Left cardiac atrium (tissue), 4 donors: ENCODE measurements at places on chromosomes 3 and 15.
A peak's percentile ranks its signal among the peaks of the same experiment; 100 is the strongest.

GRCh38 chr3:65004306-65004705 lies 316.5 kb upstream of the ADAMTS9 start:
- DNase-seq = no peak

GRCh38 chr3:12833222-12834161 lies 7.9 kb downstream of the RPL32 start:
- DNase-seq = no peak

DNA sequence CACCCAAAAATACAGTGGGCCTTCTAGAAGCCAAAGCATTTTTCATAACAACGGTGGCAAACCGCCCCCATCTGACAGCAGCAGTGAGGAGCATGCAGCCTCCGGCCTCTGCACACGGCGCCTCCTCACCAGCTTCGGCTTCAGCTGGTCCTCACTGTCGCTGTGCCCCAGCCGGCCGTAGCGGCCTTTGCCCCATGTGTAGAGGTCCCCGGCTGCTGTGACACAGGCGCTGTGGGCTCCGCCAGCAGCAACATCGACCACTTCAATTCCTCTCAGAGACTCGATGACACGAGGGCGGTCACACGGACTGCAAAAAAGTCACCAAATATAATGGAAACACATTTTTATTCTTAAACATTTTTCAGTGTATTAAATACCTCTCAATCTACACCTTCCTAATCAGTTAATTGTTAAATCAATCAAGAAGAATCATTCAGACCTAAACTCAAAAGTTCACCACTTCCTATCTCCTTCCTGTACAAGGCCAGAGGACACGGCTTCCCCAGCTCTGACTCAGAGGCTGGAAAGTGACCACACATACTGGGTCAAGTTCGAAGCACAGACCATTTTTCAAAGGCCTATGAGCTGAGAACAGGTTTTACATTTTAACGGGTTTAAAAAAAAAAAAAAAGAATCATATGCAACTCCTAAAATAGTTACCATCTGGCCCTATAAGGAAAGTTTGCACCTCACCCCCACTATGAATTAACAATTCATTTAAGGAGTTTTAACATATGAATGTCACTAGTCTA lies 33.6 kb upstream of the OCA2 start:
- no peak for DNase-seq

- DNase-seq = no peak
Measured at GRCh38 chr3:183317886-183318865, 65.1 kb downstream of the B3GNT5 start.

- DNase-seq = peak; percentile 79
Measured at GRCh38 chr3:141686466-141687291, 51.4 kb upstream of the RNF7 start.

DNA sequence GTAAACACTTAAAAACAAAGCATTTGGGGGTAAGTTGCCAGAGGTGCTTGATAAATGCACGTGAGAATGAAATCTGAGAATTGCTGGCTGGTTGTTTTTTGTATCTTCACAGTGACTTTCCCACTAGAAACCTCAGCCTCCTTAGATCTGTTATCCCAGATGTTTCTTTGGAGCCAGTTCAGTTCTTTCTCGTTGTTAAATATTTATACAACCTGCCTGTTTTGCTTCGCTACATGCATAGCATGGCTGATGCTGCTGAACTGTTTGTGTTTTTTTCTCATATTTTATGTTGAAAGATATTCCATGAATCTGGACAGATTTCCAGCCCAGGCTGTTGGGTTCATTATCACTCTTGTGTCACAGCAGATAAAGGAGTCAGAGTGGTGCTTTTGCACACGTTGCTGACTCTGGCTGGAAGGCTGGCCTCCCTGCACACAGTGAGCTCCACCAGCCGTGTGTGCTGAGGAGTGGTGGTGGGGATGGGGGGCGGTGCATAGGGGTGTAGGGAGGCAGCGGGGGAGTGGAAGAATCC lies 80.2 kb downstream of the ARNT2 start:
- no peak for DNase-seq

DNA sequence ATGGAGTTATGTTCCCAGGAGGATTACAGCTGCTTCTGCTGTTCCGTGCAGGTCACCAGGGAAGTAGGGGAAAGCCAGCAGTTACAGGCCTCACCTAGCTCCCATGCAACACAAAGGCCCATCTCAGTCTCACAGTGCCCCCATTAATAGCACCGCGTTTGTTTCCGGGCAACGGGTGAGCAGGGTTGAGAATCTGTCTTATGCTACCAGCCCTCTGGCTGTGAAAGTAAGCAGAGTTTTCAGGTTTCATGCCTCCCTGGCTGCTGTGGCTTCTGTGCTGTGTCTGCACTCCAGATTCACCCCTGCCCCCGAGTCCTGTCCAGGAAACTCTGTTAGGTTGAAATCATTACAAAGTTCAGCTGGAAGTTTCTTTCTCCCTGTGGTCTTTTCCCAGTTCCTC lies 254.4 kb upstream of the GPR149 start:
- DNase-seq = no peak

DNA sequence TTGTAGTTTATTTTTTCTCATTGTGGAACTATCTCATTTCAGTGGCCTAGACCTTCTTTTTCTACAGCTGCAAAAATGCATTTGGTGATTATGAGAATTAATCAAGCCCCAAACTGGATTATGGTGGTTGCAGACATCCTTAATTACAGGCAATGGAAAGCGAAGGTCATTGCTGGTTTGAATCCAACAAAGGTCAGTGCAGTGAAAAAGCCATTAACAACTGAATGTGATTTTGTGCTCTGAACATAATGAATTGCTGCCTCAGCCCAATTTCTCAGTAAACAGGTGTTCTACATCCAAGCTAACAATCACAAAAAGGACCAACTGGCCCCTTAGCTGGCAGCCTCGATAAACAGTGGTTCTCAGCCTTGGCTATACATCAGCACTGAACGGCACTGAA lies 260.1 kb upstream of the DPPA4 start:
- no peak for DNase-seq

DNA sequence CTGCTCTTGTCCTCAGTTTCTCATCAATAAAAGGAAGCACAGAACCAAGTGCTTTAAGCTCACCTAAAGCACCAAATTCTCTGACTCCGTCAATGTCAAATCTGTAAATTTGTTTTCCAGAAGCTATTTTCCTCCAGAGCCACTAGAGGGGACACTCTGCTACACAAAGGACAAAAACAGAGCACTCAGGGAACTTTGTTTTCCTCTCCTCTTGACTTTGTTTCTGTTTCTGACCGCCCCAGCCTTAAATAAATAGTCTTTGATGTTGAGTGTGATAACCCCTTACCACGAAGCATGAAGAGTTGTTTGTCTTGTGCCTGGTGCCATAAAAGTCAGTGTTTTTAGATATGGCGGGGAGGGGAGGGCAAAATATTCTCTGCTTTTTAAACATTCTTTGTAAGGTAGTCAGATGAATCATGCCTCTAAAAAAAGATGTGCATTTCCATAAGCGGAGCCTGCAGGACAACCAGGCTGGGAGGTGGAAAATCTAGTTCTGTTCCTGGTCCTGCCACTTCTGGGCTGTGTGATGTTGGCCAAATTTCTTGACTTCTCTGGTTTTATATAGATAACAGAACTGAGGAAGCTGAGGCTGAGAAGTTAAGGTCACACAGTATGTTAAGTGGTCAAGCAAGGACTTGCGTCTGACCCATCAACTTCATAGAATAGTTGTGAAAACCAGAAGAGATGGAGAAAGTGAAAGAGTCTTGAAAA lies 7.3 kb upstream of the ZBTB38 start:
- DNase-seq = no peak

DNA sequence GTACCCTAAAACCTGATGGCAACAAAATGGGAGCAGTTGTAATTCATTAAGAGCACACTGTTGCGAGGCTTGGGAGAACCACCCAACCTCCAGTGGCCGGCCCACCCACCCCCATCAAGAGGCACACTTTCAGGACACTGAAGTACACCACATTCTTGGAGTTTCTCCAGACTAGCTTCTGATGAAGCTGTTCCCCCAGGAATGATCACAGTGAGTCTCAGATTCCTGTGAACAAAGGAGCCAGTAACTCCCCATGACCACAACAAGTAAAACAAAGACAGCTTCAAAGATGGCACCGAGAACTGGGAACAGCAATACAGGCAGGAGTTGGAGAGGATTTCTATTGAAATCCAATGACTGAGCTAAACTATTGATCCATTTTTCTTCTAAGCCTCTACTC lies 126.0 kb downstream of the ST8SIA2 start:
- DNase-seq = no peak

GRCh38 chr15:99057697-99058420 lies 47.0 kb upstream of the SYNM start:
- peak; percentile 42 for DNase-seq

- no peak for DNase-seq
Measured at GRCh38 chr3:44966795-44967278, 9.1 kb downstream of the ZDHHC3 start.

DNA sequence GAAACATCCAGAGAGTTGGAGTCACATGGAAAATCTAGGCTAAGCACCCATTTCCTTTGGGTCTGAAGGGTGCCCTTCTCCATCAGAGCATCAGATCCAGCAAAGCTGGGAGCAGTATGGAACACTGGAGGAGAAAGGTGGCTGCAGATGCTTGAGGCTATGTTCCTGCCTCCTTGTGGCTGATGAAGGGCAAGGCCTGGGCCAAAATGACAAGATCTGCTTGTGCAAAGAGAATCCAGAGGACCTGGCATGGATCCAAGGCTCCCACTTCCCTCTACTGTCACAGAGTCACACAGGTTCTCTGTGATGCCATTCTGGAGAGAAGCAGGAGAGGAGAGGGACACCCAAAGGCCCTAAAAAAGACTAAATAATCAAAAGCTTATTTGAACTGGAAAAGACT lies 9.2 kb upstream of the ATP8B4 start:
- DNase-seq = peak; percentile 74

GRCh38 chr3:4730719-4731118 lies 237.6 kb downstream of the ITPR1 start:
- DNase-seq = peak; percentile 48

GRCh38 chr3:170485294-170485693 lies 66.6 kb downstream of the CLDN11 start:
- DNase-seq = no peak

DNA sequence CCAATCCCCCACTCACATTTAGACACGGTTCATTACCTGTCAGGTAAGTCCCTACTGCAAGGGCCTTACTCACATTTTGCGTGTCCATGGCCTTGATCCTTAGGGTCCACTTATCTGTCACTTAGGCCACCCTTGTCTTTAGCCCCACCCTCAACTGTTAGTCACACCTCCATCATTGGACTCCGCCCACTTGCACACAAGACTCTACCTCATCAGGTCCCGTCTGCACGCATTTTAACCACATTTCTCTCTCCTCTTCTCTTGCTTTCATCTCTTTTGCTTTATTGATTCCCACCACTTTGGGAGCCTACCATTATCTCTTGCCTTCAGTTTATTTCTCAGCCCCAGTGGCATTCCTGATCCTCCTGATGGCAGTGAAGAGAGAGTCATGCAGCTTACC lies at the start of gene IQCF6:
Gene IQCF6 (minus strand): TSS at position 101 of the 400 bp plus-strand sequence. CDS start 13 bp downstream, at position 88.
- DNase-seq = no peak

DNA sequence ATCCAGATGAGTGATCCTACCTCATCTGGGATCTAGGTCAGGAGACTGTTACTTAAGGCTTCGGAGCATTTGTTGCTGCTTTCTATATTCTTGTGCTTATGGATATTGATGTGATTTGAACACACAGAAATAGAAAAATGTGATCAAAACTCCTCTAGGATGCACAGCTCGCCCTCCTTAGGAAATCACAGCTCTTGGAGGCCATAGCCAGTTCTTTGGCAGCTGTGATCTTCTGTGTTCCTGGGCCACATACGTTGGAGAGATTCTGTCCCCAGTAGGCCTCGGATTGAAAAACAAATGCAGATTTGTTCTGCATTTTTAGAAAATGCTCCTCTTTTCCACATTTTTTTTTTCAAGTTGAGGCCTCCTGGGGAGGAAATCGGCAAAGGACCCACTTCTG lies 437.4 kb upstream of the THBS1 start:
- no peak for DNase-seq

DNA sequence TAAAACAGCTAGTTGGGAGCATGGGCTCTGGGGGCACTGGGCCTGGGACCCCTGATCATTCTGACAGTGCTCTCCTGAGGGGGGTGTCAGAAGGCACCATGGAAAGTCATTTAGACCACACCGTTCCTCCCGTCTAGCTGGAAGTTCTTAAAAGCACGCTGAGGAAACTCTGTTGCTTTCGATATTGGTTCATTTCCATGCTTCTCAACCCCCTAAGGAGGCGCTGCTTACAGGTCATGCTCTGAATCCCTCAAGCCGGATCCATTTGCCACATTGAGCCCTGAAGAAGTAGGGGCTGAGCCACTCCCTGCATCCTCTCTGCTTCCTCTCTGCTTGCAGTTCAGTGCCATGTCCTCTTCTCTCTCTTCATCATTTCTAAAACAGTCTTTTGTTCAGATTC lies 187.2 kb downstream of the CACNA2D3 start:
- no peak for DNase-seq

- DNase-seq = peak; percentile 33
Measured at GRCh38 chr15:78840661-78841375, 29.6 kb upstream of the ADAMTS7 start.

DNA sequence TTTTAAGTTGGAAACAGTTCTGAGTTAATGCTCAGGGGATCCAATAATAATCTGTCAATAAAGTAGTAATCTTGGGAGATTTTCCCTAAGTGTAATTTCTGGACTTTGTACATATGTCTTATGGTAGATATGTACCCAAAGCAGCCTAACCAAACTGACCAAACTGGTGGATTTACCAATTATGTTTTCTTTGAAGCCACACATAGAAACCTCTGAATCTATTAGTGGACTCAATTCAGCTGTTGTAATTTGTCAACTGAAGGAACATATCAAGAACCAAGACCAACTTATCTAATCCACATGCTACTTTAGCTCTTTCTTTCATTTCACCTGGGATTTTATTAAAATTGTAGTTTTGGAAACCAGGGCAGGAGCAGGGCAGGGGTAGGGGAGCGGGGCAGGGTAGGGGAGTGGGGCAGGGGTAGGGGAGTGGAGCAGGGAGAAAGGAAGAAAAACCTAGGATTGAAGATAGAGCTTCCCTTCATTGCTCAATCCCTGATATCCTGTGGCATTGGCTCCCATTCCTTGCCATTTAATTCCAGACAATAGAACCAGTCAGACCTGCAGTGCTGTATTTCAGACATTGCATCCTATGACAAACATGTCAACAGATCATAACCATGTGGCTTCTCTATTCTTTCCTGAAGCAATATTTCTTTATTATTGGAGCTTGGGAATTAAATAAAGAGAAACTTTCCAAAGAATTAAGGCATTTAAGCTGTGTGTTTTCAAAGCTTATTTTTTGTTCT lies 101.8 kb downstream of the NFKBIZ start:
- DNase-seq = no peak
